SIG-M5 (cell line): ENCODE measurements at places on chromosomes 6 and 20.

GRCh38 chr20:23080521-23080920, 5.6 kb downstream of the CD93 start:
- DNase-seq: no peak

DNA sequence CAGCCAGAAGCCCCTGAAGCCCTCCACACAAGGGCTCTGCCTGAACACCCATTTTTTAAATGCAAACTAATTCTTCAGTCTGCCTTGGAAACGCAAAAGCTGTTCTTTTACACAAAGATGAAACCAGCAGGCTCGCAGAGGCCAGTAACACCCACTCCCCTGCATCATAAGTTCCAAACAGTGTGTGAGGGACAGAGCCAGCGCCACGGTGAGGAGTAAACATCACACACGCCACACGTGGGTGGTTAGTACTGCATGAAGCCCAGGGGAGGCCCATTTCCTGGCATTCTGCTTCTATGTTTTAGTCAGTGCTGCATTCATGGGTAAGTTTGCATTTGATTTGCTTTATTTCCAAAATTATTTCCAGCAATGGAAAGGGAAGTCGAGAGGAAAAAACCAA, 217.7 kb upstream of the RIN2 start:
- DNase-seq: no peak

- DNase-seq: no peak
These were observed 90.1 kb upstream of the FERMT1 start for GRCh38 chr20:6212903-6213302.

GRCh38 chr20:32432277-32432676, 74.1 kb downstream of the ASXL1 start:
- no peak for DNase-seq

DNA sequence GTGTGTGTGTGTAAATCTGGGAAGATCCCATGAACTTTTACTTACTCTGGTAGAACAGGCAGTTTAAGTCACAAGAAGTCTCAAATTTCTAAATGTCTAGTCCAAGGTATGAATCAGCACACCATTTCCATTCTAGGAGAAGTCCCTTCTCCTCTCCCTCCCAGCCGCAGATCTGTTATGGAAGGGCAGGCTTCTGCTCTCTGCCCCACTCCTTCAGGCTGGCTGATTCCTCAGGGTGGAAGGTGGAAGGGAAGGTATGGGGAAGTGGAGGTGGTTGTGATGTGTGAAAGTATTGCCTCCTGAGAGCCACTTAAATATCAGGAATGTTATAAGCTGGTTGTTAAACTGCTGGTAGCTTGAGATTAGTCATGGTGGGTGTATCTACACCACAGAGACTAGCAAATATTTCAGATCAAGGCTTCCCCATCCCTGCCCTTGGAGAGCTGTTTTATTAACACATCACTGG, 44.5 kb upstream of the LAMA4 start:
- no peak for DNase-seq

DNA sequence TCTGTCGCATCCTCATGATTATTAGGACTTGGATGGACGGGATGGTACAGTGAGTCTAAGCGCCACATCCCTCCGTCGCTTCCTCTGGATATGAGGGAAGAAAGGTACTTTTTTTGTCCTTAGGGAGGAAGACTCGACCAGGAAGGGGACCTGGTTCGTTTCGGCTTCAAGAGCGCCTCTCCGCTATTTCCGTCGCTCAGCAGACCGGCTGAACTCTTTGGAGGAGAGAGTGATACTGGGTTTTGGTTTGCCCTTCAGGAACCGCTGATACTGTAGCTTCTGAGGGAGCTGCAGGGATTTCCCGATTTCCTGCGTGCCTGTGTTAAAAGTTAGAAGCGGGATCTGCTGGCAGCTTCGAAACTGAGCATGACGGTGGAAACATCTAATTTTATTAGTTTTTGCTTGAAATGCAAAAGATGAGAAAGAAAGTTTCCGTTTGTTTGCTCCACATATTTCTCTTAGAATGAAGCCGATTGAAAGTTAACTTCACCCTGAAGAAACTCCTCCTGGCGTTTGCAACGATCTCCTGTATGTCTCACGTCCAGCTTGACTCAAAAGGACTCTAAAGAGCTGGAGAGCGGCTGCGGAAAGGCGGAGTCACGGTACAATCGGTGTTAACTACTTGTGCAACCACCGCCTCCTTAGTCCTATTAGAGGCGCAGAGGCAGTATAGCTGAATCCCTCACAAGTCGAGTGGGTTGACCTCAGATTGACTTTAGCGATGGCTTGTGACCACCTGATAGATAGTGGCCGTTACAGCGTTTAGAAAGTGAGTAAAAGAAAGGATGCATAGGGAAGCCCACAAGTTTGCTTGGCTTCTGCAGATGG, 129.4 kb downstream of the TRIM27 start:
- peak; percentile 38 for DNase-seq

DNA sequence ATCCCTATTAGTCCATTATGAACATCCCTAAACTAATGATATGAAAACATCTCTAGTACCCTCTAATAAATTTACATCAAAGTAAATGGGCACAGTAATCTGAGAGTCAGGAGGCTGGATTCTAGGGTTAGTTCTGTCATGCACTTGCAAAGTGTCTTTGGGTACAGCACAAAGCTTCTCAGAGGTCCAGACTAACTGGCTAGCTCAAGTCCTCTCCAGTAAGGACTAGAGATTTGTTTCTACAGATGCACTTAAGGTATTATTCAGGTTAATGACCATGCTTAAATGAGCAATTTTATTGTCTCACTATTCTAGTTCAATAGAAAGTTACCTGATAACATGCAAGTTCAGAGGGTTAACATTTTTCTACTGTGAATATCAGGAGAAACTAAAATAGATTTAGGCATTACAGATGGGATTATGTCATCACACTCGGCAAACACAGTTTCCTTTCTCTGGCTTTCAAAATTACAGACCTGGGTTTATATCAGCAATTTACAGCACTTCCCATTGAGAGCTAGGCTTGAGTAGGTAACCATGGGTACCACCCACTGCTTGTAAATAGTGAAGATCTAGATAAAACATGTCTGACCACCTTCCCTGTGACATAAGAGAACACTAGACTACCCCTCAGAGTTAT, 402.9 kb upstream of the RUNX2 start:
- no peak for DNase-seq

DNA sequence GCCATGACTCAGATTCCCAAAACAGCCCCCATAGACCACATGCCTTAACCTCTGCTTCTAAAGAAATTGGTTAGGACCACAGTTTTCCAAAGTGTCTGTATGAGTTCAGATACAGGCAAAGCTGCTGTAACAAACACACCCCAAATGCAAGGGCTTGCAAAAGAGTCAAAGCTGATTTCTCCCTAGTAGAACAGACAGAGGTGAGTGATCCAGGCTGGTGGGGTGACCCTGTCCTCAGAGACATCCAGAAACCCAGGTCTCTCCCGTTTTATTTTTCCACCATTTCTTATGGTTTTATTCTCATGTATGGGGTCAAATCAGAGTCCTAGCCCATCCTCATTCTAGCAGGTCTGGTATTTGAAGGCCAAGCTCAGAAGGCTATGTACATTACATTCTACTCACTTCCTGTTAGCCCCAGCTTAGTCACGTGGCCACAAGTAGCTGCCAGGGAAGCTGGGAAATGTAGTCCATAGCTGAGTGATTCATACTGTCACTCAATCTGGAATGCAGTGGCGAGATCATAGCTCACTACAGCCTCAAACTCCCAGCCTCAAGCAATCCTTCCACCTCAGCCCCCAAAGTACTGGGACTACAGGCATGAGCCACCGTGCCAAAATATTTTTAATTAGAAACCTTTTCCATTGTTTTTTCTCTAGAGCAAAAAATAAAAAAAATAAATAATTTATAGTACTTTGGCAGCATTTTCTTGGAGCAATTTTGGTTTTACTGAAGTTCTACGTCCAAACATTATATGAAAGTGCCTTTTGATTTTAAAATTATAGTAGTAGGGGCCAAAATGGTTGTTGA, 175.2 kb downstream of the ZMYND8 start:
- DNase-seq: peak; percentile 21
